ENCODE measurements at places on chromosomes 7 and 10.

GRCh38 chr10:17101257-17101909 lies 28.2 kb downstream of the CUBN start:
- DNase-seq, result no peak

GRCh38 chr7:70751895-70752294 lies 380.0 kb upstream of the GALNT17 start:
- no peak for DNase-seq

GRCh38 chr7:48179496-48180030 lies 8.3 kb downstream of the ABCA13 start:
- no peak for DNase-seq

DNA sequence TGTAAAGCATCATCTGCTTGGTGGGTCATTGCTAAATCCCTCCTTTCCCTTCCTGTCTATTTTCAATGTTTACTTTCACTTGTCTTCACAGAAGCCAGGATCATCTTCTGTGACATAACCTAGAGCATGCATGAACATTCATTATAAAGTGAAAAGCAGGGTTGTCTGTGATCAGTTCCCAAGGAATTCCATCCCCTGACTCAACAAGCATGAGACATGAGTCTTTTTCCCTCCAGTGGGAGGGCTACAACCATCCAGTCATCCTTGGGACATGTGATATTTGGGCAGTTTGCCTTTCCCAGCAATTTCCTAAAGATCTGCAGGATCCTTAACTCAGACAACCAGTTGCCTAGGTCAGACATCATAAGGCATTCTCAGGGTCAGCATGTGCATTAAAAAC lies 166.3 kb upstream of the TMEM196 start:
- DNase-seq, result no peak

GRCh38 chr10:43427166-43427825 lies 9.6 kb upstream of the ZNF487 start:
- no peak for DNase-seq

DNA sequence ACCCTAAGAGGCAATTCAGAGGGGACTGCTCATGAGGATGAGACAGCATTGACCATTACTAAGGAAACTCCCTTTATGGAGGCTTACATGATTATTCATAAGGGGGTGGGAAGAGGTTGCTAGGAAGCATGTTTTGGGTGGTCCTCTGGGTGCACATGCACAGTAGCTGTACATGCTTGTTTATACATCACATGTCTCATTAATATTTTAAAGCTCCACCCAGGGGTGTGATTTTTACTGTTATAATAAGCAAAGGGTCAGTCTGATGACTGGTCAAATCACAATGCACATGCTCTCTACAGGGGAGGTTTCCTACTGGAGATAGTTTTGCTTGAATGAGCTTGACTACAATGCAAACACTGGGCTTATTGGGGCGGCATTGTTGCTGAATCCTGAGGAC lies 23.8 kb upstream of the PPP1R9A start:
- DNase-seq, result no peak

- DNase-seq, result no peak
Measured at GRCh38 chr7:44080118-44080517, 2.2 kb downstream of the POLM start.

DNA sequence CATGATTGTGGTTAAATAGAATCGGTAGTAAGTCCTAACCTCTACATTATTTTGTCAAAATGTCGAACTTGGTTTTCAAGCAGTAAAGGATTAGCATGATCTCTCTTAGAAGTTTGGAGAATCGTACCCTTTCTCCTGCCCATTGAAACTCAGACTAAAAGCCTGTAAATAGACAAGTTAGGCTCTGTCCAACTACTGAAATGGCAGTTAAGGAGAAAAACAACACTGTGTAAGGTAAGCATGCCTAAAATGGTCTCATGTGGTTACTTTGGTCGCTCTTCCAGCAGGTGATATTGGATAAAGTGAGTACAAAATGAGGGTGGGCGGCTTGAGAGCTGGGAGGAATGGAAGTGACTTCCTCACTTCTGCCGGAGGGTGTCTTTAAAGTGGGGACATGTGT lies 25.0 kb downstream of the SEC61A2 start:
- DNase-seq, result no peak

GRCh38 chr10:81280497-81281479 lies 594.2 kb upstream of the NRG3 start:
- DNase-seq, result no peak

DNA sequence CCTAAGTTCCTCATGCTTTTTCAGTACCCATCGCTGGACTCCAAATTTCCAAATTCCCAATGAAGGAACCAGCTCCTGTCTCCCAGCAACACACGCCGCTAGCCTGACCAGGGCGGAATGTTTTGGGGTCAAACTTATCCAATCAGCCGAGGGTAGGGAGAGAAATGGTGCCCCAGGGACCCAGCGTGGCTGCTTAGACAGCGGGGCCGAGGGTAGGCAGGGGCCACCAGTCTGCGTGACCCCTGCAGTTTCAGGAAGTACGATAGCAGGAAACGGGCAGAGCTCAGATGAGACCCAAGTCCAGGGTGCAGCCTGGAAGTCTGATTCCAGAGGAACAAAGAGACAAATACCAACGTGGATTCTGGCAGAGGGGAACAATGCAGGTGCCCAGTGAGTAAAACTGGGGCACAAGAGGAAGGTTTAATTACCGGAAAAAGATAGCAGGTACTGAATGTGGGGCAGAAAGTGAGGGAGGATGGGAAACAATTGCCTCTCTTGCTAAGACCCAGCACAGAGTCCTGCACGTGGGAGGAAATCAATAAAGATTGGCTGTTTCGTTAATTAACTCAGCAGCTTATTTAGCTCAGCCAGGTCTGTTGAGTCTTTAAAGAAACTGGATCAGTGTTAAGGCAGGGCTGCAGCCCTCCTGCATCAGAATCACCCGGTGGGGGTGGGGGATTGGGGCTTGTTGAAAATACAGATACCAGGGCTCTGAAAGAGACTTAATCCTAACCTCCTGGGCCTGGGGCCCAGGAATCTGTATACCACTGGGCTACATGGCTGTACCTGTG lies 50.4 kb upstream of the NFE2L3 start:
- no peak for DNase-seq

DNA sequence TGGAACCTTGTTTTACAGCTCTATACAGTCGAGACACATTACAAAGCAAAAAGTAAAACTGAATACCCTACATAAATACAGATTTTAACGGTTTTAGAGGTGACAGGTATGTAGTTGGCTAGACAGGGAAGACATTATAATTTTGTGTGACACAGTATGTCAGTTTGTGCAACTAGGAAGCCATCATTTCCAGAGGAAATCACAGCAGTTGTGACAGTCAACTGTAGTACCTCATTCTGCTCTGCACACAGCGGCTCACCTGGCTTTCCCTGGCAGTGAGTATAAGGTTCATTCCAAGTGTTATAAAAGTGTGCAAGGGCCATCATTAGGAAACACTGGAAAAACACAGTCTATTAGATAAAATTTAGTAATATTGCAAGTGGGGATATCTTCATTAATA lies 501.6 kb upstream of the PHF14 start:
- DNase-seq, result no peak

DNA sequence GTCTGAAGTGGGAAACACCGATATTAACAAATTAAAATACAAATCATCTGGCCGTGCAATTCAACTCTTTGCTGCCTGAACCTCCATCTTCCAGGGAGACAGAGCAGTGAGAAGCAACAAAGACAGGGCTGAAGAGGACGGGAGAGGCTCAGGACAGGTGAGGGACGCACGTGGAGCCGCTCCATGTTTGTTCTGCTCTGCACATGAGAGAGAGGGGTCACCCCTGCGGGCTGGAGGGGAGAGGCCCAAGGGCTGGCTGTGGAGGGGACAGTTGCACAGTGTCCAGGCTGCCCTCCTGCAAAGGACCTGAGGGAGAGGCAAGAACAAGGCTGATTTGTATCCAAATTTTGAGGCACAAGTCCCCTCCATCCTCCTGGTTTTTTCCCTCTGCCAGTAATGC lies 41.7 kb downstream of the COBL start:
- DNase-seq, result no peak
